ENCODE measurements at places on chromosomes 6 and 20.

DNA sequence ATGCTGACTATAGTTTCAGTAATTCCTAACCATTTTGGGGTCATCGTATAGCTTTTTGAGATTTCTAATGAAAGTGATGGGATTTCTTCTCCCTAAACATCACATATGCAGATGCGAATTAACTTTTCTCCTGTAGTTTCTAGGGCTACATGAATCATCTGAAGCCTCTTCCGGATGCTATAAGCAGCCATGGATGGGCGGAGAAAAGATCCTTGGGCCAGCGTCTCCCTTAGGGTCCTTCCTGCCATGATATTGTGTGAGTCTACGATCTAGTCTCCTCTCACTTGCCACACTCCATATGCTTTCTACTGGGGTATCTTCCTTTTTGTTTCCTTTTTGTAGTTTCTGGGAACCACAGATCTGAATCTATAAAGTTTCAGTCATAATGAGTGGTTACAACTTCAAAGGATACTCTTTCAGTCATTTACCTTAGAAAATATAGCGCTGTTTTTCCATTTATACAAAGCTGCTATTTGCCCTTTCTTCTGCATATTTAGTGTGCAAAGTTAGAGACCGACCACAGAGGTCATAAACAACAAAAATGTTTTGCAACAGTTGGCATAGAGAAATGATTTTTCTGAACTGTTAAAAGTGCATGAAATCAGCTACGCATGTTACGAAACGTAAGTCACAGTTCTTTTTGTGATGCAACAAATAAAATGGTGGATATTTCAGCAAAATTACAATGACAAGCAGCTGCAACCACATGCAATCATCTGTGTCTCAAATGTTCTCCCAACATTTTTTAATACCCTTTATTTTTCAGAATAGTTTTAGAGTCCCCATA, 396.2 kb upstream of the SLC35B3 start:
- no peak for DNase-seq

DNA sequence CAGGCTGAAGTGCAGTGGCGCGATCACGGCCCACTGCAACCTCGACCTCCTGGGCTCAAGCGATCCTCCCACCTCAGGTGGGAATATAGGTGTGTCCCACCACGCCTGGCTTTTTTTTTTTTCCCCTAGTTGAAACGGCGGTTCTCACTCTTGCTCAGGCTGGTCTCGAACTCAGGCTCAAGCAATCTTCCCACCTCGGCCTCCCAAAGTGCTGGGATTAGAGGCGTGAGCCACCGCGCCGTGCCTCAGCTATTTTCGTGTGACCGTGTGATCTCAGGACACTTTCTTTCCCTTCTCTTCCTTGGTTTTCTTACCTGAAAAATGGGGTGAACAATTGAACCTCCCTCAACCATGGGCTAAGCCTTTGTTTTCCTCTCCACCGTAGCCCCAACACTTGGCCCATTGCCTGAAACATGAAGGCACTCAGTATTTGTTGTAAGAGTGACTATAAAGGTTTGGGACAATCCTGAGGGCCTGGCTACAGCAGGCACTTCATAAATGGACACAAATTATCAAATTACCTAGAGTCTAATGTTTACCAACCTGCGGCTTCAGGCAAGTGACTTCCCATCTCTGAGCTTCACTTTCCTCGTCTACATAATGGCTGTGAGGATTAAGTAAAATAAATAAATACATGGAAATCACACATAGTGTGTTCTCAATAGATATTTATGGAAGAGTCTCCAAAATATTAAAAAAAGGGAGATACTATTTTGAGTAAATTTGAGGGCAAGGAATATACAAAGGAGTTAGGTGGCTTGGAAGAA, 31.4 kb upstream of the ID1 start:
- DNase-seq, result no peak

DNA sequence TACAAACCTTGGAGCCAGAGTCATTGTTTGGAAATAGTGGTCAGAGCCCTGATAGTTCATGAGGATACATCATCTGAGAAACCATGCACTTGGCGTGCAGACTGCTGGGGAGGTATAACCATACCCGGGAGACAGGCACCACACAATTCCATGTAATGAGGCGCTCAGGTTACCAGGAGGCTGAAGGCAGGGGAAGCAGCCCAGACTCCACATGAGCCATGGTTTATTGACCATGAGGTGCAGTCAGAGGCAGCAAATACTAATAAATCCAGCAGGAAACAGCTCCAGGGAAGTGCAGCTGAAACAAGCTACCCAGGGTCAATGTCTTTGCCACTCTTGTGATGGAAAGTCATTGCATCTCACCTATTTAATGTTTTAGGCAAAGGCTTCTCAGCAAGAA, 156.0 kb downstream of the TBC1D7 start:
- no peak for DNase-seq

- DNase-seq, result no peak
Observed at GRCh38 chr6:112906726-112907125, 559.6 kb downstream of the RFPL4B start.

DNA sequence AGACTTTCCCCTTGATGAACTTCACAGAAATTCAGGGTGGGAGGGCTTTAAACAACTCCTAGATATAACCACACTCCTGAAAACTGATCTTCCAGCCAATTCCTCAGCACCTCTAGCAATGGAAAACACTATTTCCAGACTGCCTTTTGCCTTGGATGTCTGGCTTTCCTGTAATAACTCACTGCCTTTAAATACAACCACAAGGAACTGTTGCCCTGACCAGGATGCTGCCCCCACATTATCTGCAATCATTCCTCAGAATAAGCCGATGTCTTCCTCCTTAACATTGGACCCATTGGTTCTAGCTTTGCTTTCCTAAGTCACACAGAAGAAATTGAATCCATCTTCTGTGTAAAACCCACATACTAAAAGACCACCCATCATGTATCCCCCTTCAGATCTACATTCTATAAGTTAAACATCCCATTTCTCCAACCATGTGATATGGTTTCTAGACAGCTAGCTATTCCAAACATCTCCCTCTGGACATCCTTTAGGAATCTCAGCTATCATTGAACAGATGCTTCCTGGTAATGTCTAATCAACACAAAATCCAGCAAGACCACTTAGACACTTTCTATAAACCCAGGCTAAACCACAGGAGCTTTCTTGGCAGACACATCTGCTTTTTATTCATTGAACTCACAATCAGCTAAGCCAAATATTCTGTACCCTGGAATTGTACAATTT, 95.9 kb upstream of the KCNQ5 start:
- DNase-seq, result no peak

DNA sequence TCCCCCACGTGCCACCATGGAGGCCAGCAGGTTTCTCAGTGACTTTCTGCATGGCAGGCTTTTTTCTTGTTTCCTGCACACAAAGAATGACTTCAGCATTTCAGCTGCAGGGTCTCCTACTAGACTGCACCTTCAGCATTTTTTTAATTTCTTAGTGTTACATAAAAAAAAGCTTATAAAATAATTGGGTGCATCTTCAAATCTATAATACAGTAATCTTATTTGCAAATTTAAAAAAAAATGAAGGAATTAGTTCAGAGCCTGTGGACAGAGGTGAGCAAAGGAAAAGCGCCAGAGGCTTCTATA, 57.6 kb downstream of the FAM50B start:
- DNase-seq, result no peak
